Stimulated activated CD4-positive, alpha-beta T cell treated with anti-CD3 and anti-CD28 coated beads, Interleukin-2, amount 100 ng/mL, for 4 hours (primary cell): ENCODE measurements at places on chromosomes 2 and 18.
A peak's percentile ranks its signal among the peaks of the same experiment; 100 is the strongest.

DNA sequence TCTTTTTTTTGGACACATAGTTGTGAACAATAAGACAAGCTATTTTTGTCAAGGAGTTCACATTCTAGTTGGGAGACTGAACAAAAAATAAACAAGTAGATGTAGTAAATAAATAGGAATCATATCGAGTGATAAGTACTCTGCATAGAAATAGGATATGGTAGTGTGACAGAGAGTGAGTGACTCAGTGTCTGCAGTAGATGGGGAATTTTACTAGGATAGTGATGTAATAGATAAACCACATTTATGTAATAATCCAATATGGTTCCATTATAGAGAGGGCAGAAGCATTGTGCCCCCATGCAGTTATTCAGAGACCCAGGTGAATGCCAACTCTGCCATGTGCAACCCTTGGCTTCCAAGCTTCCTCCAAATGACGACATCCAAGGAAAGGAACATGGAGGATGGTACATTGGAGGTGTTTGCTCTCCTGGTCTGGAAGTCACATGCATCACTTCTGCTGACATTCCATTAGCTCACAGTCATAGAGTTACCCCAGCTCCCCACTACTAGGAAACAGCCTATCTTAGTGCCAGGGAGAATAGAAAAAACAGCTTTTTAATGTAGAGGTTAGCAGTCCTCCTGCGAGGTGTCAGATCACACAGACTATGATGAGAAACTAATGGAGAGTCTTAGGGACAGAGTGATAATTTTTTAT, 595.4 kb downstream of the NYAP2 start:
- no peak for DNase-seq

DNA sequence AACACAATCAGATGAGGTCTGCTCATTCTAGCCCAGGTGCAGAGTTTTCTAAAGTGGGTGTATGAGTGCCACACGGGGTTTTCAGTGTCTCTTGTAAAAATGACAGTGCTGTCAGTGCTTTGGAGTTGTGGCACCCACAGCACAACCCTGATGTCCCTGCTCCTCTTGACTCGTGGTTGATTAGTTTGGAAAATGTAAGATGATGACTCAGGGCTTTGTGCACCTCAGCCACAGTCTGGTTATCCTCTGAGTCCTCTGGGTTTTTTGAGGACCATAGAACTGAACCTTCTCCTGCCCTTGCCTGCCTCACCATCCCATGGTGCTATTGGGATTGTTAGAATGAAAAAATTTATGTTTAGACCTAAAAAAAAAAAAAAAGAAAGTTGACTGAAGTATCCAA, 105.6 kb downstream of the MYO1B start:
- DNase-seq, result no peak

DNA sequence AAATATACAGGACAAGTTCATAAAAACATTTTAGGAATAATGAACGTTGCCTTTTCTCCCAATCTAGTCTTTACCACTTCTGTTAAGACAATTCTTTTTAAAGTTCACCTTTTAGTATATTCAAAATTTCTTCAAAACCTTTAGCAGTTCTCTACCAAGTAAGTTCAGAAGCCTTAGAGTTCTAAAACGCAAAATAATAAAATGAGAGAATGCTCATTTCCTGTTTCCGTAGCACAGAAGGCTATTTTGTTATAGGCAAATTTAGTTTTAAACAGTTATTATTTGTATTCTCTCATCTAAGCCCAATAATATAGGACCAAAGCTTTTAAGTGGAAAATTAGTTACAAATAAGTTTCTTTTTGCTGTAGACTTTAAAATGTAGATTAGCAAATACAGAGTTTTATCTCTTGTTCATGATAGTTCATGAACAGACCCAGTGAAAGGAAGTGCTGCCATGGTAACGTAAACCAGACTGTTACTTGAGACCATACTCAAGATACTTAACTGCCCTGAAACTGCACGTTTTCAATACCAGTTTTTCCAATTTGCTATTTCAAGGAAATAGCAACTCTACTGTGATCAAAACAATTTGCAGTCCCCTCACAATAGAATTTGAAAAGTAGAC, 173.1 kb upstream of the STON1 start:
- peak; percentile 9 for DNase-seq

DNA sequence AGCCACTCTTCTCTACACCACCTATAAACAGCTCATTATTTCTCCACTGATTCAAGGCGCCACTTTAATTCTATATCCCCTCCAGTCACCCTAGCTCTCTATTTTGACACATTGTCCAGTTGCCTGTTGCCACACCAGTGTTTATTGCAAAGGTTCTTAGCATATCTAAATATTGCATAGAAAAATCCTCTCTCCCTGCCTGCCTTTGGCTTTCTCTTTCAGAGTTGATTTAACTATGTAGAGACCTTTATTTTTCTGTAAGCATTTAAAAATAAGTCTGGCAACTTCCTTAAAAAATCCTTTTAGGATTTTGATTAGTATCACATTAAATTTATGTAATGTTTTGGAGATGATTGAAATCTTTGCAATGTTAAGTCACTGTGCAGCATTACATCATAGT, 47.9 kb upstream of the B3GNT7 start:
- DNase-seq, result no peak

DNA sequence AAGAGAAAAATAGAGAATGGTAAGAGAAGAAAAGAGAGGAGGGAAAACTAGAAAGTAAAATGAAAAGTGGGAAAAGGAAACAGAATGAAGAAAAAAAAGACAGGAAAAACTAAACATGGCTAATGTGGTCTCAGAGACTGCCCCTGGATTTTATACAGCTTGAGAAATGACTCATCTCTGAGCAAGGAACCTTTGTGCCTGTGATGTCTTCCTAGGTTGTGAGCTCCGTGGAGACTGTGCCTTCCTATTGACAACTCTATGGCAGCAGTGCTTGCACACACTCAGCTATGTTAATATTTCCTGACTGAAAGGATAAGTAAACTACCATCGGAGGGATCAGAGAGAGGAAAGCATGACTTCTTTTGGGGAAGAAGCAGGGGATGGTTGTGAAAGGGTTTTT, 203.8 kb downstream of the RDH14 start:
- DNase-seq, result no peak

- DNase-seq, result no peak
Observed at GRCh38 chr2:103161456-103162289, 399.8 kb downstream of the TMEM182 start.

- no peak for DNase-seq
Observed at GRCh38 chr18:32271672-32272208, 81.9 kb downstream of the MEP1B start.

DNA sequence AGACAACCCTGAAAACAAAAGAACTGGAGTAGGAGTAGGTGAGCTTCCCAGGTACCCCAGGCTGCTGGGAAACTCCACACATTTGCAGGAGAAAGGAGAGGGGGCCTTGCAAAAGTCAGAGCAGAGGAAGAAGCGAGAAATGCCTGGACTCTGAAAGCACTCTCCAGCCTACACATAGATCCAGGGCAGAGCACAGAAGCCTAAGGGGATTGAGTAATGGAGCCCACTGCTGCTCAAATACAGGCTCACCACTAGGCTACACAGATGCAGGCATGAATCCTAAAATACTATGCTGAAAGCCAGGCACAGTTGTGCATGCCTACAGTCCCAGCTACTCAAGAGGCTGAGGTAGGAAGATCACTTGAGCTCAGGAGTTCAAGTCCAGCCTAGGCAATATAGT, 33.4 kb downstream of the OSBPL1A start:
- no peak for DNase-seq

GRCh38 chr18:67010919-67011318, 407.0 kb upstream of the CDH19 start:
- DNase-seq, result no peak

GRCh38 chr2:149365931-149366583, 35.7 kb downstream of the LYPD6 start:
- no peak for DNase-seq

DNA sequence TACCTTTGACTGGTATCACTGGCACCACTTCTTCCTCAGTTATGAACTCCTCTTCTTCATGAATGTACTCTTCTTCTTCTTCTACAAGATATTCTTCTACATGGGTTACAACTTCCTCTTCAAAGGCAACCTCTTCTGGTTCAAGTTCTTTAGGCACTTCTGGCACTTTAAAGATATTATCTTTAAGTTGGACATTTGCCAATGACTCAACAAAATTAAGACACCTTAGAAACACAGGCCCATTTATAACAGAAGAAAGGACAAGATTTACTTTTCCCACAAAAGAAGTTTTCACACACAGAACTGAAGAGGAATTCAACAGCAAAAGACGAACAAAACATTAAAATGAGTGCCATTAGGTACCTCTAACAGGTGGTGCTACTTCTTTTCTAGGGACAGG, 127.3 kb downstream of the TTN start:
- DNase-seq, result no peak

DNA sequence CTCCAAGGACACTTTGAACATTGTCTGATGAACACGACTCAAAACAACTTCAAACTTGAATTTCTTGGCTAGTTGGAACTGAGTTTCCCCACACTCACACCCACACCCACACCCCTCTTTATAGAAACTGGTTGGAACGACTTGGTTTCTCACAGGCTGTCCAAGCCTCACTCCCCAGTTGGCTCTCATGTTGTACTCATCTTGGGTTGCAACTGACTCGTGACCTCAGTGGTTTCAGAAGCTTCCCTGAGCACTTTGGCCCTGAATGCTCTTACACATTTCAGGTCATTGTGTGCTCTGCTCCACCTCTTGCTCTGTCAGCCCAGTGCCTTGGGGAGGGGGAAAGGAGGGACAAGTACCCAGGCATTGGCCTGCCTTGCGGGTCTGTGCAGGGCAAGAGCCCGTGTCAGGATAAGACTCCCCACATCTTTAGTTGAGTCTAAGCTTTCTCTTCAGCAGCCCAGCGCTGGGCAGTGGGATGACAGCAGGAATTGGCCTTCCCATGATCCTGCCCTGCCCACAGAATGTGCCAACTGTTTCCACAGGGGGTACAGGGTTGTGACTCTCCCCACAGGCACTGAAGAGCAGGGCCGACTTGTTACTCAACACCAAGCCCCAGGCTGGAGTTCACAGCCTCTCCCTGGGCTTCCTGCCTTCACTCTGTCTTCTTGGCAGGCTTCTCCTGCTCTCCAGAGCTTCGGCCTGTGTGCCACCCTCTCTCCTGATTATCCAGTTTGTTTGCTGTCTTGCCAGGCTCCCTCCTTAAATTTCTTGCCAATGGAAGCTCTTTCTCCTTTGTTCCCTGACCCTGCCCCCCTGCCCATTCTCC, 104.6 kb downstream of the RTN4 start:
- no peak for DNase-seq

GRCh38 chr2:69201259-69201658, 185.8 kb downstream of the GFPT1 start:
- DNase-seq, result no peak

DNA sequence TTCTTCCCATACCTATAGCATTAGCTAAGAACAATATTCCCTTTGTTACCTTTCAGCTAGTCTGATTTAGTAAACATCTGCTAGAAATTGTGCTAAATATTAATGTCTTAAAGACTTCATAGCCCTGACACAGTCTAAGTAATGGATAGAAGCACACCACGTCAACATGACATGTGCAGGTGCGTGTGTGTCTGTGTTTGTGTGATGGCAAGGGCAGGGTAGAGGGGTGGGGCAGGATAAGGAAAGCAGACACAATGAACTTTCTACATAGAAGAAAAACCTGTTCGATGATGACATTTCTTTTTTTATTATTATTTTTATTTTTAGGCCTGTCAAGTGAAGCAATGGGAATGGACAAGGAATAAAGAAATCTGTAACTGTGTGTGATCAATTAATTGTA, 223.3 kb downstream of the NOL4 start:
- no peak for DNase-seq

DNA sequence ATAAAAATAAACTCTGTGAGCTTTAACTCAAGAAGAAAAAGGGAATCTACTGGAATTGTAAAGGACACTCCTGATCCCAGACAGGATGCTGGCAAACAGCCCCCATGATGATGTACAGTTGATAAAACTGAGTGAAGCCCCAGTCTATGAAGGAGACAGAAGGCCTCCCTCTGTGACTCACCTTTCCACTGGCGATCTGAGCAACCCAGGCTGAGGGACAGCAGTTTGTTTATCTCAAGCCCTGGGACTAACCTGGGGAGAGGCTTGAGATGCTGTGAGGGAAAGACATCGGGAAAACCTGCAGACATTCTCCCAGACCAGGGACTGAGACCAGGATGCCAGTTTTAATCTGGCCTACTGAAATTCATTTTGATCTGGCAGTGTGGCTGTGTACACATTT, 104.5 kb upstream of the CDH2 start:
- no peak for DNase-seq

GRCh38 chr2:228615496-228615895, 434.0 kb upstream of the SPHKAP start:
- DNase-seq, result no peak

DNA sequence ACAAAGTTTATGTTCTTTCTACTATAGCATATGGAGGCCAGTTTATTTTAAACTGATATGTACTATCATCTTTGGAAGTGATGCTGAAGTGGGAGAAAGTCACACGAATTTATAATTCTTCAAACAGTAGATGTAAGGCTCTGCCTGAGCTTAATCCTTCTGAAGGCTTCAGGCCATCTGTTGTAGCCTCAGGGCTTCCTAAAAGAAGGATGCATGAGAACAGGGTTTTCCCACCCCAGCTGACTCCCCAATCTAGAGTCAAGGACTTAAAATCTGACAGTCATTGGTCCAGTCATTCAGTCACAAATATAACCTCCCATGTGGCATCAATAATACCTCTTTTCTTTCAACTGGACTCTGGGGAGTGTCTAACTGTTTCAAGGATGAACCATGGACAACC, 330.5 kb downstream of the KCNS3 start:
- no peak for DNase-seq

GRCh38 chr18:63544017-63544416, 1.8 kb downstream of the SERPINB12 start:
- DNase-seq, result no peak

DNA sequence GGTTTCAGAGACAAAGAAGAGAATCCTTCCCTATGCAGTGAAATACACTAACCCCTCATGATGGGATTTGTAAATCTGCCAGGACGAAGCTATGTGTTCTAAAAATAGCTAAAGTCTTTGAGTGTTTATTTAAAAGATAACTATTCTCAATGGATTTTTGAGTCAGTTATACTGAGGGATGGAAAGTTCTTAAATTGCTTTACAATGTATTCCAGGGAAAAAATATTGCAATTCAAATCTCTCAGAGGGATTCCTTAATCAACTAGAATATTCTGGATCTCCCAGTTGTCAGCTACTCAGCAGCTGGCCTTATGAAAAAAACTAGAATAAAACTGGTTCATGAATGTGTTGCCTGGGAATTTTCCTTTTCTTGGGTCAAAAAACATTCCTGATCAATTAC, 312.4 kb downstream of the PLCL1 start:
- DNase-seq, result no peak

- no peak for DNase-seq
Observed at GRCh38 chr2:73110168-73111072, 2.3 kb downstream of the RAB11FIP5 start.

DNA sequence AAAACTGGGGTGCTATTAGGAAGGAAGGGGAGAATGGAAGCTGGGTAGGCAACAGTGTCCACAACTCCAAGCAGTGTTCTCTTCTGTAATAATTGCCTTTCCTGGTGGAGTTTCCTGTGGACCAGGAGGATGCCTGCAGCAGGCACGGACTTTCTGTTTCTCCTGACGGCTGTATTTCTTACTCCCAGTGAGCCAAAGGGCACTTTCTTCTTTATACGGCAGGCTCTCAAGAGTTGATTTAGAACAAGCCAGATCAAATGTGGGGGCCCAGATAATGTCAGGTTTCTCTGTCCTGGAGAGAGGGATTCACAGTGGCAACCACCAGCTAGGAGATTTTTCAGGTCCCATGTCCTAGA, 13.0 kb upstream of the PROC start:
- DNase-seq, result no peak
